ENCODE measurements at places on chromosomes 5 and 9.

DNA sequence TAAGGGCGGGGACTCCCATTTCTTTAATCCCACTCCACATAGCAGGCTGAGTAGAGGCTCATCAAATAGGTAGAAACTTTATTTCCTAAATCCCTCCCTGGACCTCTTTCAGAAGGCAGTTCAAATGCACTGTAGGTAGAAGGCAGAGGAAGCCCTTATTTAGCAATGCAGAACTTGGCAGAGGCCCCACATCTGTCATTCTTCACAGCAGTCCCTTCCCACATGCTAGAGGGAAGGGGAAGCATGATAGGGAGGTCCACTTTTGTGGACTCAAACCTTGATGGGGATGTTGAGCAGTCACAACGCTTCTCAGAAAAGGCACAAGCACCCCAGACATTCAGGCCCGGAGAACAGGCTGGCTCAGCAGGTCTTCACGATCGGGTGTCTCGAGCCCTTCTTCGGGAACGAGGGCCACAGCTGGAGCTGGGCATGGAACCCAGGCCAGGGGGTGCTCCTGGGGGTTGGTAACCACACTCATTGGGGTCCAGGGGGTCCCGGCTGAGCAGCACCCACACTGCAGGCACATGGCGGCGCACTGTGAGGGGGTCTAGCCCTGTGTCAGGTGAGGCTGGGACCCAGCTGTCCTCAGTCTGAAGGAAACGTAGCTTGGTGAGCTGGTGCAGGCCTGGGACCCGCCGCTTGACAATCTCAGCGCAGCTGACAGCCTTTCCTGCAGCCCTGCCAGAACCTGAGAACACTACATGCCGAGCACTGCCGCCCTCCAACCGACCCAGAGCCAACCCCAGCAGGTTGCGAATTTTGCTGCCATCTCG, 1.3 kb downstream of the RPP25L start:
- no peak for DNase-seq

- DNase-seq = no peak
Measured at GRCh38 chr9:37617832-37618231, 25.4 kb upstream of the TOMM5 start.

GRCh38 chr5:1668141-1668721, 131.4 kb downstream of the MRPL36 start:
- no peak for DNase-seq

- DNase-seq = no peak
Measured at GRCh38 chr5:126477294-126478117, 54.3 kb downstream of the GRAMD2B start.

DNA sequence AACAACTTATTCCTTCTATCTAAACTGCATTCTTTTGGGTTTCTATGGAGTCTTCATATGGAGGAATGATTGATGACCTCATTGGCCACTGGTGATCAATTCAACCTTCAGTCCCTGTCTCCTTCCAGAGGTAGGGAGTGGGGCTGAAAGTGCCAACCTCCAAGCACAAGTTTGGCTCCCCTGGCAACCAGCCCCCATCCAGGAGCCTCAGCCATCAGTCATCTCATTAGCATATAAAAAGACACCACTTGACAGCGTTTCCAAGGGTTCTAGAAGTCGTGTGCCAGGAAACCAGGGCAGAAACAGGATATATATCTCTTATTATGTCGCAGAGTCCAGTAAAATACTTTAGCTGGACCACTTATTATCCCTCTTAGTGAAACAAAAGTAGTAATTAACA, 9.8 kb downstream of the SLC31A2 start:
- DNase-seq = no peak

GRCh38 chr5:138936-139335, 47.0 kb downstream of the PLEKHG4B start:
- no peak for DNase-seq

Data from effector memory CD4-positive, alpha-beta T cell (primary cell).